CD4-positive, alpha-beta T cell treated with Interleukin-10 for 1 hour (primary cell): ENCODE measurements at places on chromosomes 1 and 21.

GRCh38 chr1:241551759-241552638 lies 19.8 kb downstream of the KMO start:
- DNase-seq: peak; percentile 51

DNA sequence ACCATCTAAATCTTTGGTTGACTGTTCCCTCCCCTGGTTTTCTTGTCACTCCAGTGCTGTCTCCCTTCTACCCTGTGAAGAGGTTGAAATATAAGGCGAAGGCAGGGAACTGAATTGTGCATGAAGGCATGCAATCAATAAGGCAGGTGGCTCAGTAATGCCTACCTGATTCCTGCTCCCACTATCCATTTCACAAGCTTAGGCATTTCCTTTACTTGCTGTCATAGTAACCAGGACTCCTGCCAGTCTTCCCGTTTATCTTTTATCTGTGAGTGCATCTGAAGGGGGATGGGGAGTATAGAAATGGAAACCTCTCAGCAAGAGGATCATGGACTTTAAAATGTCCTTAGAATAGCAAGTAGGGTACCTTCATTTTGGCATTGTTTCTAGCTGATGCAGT lies 40.5 kb downstream of the MRPS6 start:
- no peak for DNase-seq

DNA sequence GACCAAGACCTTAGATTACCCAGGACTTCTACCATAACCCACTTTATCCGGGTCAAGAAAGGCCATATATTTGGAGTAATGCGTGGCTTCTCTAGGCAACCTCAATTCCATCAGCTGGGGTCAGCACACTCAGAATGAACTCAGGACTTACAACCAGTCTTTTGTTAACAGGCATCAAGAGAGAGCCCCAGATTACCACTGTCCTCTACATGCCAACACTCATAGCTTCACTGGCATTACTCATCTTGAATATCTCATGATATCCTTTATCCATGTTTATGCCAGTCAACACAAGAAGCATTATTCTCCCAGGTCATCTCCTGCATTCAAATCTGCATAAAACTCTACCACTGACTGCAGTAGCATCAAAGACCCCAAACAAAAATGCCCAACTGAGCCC lies 6.6 kb upstream of the FCGR2A start:
- no peak for DNase-seq

- DNase-seq: no peak
Observed at GRCh38 chr1:23433122-23433521, 8.6 kb upstream of the TCEA3 start.

- peak; percentile 41 for DNase-seq
Observed at GRCh38 chr1:26289158-26290059, 9.5 kb downstream of the SH3BGRL3 start.
